Mesothelial cell of epicardium (in vitro differentiated cells): ENCODE measurements at places on chromosomes 11 and 22. TPM values are rescaled to one million over a fixed set of nuclear protein-coding genes. Genes with fewer than 3 reads are reported as not detected.
A peak's percentile ranks its signal among the peaks of the same experiment; 100 is the strongest.

DNA sequence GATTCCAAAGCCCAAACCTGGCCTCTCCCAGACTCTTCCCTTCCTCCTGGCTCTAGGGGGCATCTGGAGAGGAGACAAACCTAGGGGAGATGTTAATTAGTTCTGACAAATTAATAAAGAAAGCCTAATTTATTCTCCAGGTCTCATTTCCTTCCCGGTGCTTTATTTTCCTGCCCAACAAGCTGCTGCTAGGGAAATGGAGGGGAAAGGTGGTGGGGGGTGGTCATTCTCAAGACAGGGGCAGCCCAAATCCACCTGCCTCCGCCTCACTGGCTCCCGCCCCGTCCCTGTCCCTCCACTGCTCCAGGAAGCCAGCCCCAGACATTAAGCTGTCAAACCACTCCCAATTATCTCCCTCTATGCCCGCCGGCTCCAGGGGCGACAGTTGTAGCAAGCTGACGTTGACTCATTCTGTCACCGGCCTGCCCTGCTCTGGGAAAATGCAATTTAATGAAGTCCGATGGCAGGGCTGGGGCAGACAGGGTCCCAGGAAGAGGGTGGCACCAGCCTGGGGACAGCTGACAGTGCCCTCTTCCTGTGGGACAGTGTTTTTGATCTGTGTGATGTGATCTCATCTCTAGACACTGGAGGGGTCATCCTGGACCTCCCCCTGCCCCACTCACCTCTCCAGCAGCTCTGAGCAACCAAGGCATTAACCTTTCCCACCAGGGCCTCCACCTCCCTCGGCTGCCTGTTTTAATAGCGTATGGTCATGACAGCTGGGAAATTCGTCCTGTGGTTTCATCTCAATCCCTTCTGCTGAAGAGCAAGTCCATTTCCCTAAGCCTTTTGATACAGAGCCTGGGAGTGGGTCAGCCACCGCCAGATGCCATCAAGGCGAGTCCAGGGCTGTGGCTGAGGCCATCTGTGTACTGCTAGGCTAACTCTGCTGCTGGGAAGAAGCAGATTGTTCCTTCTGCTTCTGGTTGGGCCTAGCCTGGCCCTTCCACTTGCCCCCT, 27.1 kb downstream of the NECTIN1 start:
- DNase-seq = no peak
- no peaks in the 10 kb centered on the region for H3K27me3 ChIP-seq
- peaks cover 44% of the 10 kb centered on the region for H3K4me1 ChIP-seq
- H3K4me3 ChIP-seq = no peak overlapping the region
- no peaks in the 10 kb centered on the region for H3K36me3 ChIP-seq

- DNase-seq = no peak
- H3K36me3 ChIP-seq = no peaks in the 10 kb centered on the region
- H3K27me3 ChIP-seq = no peaks in the 10 kb centered on the region
- no peak overlapping the region for H3K4me3 ChIP-seq
- H3K27ac ChIP-seq = no peak overlapping the region
These were observed 12.5 kb upstream of the PTPRJ start for GRCh38 chr11:47967577-47968525.

GRCh38 chr11:117875382-117876058, 938 bp downstream of the FXYD6 start:
- no peaks in the 10 kb centered on the region for H3K36me3 ChIP-seq
- peaks cover 29% of the 10 kb centered on the region for H3K27me3 ChIP-seq
- H3K4me1 ChIP-seq = peaks cover 50% of the 10 kb centered on the region
- no peak for DNase-seq
- peak overlapping the region; percentile 66 for H3K27ac ChIP-seq
- H3K4me3 ChIP-seq = peak overlapping the region; percentile 92

DNA sequence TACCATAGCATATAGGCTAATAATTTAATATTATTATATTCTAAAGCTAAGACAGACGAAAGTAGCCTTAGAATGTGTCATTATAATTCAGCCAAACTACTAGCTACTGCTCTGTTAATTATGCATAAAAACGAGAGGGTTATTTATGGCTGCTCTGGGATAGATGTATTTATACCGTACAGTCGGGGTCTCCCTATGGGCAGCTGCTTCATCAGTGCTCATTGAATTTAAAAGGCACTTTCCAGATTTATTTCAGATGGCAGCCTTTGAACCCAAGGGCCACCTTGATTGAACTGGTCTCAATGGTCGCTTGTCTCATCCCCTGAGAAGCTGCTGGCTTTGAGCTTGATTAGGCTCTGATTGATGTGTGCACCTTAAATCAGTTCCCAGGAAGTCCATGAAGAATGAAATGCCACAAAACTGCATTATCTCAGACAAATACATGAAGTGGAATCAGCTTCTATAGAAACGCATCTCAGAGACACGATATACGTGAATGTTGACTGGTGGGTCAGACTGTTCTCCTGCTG, 377.6 kb downstream of the LRRC4C start:
- H3K4me3 ChIP-seq = no peak overlapping the region
- H3K4me1 ChIP-seq = peaks cover 4% of the 10 kb centered on the region
- peaks cover 1% of the 10 kb centered on the region for H3K27me3 ChIP-seq
- no peak overlapping the region for H3K27ac ChIP-seq
- H3K36me3 ChIP-seq = no peaks in the 10 kb centered on the region

GRCh38 chr11:134517115-134517514, 105.1 kb upstream of the B3GAT1 start:
- no peak for DNase-seq
- H3K27ac ChIP-seq = no peak overlapping the region
- no peaks in the 10 kb centered on the region for H3K36me3 ChIP-seq
- no peaks in the 10 kb centered on the region for H3K4me1 ChIP-seq

DNA sequence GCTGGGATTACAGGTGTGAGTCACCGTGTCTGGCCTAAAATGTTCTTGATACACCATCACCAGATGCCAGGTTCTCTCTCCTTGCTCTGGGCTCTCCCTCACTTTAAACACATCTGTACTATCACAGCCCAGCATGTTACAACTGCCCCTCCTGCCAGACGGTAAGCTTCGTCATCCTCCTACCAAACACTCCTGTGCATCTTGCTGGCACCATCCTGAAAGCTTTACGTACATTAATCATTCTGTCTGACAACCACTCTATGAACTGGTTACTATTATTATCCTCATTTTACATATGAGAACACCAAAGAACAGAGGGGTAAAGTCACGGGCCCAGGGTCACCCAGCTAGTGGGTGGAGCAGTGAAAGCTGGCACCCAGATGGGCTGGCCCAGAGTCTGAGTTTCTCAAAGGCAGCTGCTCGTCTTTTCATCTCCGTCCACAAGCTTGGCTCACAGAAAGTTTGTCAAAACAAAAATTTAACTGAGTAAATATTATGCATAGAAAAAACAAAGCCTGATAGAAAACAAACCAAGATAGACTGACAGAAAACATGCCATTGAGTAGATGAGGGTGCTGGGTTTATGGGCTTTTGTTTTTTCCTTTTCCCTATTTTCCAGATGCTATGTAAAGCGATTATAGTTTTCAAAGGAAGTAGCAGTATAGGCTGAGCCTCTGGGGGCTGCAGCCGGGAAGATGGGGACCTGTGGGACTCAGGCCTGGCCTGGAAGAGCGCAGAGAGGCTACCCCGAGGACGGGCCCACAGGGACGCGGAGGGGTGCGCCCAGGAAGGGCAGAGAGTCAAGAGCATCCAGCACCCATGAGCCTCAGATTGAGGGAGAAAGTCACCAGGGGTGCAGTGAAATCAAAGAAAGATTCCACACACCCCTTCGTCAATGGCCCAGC, 9.5 kb downstream of the PLA2G6 start:
- no peaks in the 10 kb centered on the region for H3K27me3 ChIP-seq
- H3K36me3 ChIP-seq = peaks cover 5% of the 10 kb centered on the region
- peaks cover 5% of the 10 kb centered on the region for H3K4me1 ChIP-seq
- no peak overlapping the region for H3K27ac ChIP-seq

DNA sequence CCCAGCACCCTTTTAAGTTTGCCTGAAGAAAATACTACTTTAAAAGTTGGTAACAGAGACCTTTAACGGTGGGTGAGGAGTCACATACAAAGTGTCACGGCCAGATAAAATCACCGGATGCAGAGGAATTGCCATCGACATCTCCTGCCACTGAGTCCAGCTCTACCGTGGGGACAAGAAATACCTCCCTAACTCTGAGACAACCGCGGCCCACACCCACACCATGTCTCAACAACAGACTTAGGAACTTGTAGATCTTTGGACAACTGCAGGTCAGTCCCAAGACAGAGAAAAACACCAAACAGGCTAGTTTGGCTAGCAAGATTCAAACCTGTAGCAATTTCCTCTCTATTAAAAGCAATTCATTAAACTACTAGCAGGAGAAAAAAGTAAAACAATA, 669 bp downstream of the ETS1 start:
- peak overlapping the region; percentile 63 for H3K4me3 ChIP-seq
- H3K27me3 ChIP-seq = peaks cover 50% of the 10 kb centered on the region
- H3K36me3 ChIP-seq = no peaks in the 10 kb centered on the region
- H3K4me1 ChIP-seq = peaks cover 27% of the 10 kb centered on the region
- H3K27ac ChIP-seq = no peak overlapping the region
- DNase-seq = no peak

GLYATL2 gene
- not detected in 3 replicates for total RNA-seq

TIRAP gene
- total RNA-seq = 9.2 to 10.2 TPM (median 10.0 TPM) in 3 replicates

TNNI2 gene
- total RNA-seq = 0.59 to 1.3 TPM in 2 of 3 replicates, not detected in the other
